CD8-positive, alpha-beta memory T cell (primary cell): ENCODE measurements at places on chromosomes 5 and 9.

DNA sequence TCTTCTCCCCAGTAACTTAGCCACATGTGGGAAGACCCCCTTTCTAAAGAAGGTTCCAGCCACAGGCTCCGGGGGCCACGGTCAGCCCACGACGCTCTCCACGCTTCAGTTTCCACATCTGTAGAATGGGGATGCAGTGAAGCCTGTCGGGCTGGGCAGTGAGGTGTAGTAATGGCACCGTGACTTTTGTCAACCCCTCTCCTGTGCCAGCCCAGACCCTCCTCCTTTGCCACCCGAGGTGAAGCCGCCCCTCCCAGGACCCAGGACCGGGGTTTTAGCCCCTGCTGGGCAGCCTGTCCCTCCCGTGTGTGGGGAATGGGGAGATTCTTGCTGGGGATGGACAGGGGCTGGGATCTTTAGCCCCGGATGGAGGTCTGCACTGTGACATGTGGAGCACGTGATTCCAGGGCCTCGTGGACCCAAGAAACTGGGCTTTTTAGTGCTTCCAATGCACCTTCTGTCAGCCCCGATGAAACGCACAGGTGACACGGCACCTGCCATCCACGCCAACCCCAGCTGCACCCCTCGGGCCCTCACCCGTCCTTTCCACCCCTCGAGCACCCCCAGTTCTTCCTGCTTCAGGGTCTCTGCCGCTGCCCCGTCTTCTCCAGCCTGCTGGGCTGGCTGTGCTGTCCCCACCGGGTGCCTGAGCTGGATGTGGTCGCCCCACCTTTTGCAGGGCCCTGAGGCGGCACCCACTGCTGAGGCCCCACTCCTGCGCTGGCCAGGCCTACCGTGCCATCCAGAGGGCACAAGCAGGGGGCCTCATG is 13.4 kb upstream of the RNU6ATAC start:
- DNase-seq, result no peak

GRCh38 chr5:95959888-95960666 is 1.6 kb downstream of the ELL2 start:
- DNase-seq, result no peak

DNA sequence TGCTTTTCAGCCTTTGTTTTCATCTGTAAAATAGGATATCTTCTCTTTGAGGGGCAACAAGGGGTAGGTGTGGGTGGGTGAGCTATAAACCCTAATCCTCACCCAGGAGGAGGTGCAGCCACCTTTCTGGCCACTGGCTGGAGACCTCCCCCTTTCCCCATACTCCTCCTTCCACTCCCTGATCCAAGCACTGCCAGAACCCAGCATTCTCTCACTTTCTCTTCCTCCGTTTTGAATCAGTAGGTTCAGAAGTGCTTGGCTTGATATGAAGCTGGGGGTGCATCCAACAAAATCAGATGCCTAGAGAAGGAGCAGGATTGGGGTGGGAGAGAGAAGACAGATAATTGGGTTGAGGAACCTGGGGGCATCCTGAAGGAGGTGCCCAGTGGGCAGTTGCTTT is 6.8 kb upstream of the NSD1 start:
- DNase-seq, result no peak

DNA sequence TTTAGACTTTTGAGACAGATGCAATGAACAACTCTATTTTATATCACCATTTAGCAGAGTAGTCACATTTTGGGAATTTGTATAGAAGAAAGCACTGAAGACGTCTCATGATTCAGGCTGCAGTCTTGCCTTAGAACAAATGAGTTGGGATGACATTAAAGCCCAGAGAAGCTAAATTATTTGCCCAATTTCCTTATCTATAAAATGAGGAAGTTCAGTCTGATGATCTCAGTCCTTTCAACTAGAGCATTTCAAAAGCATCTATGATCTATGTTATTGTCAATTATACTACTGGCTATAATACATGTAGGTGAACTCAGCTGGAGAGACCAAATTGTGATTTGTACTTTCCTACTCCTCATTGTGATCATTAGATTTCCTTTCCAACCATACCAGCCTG is 154.1 kb downstream of the OSTF1 start:
- no peak for DNase-seq

GRCh38 chr5:100771181-100771580 is 131.9 kb downstream of the ST8SIA4 start:
- no peak for DNase-seq
